ENCODE measurements at places on chromosomes 3 and 15. TPM values are rescaled to one million over a fixed set of nuclear protein-coding genes. Genes with fewer than 3 reads are reported as not detected.

RARRES1 gene
- polyA plus RNA-seq = 5.2 TPM

LRRC28 gene
- 4.5 TPM for polyA plus RNA-seq

CCR5 gene
- 0.16 TPM for polyA plus RNA-seq

NMB gene
- polyA plus RNA-seq = 8.3 TPM

CHRM5 gene
- polyA plus RNA-seq = not detected

PPARG gene
- polyA plus RNA-seq = 6.2 TPM

FGF7 gene
- 3.6 TPM for polyA plus RNA-seq

NDN gene
- 7.6 TPM for polyA plus RNA-seq

KPNA4 gene
- 6.5 TPM for polyA plus RNA-seq

GPR87 gene
- not detected for polyA plus RNA-seq

MYL3 gene
- polyA plus RNA-seq = 2.5 TPM

DTX3L gene
- polyA plus RNA-seq = 7.4 TPM

PDZRN3 gene
- 5.0 TPM for polyA plus RNA-seq

HRG gene
- not detected for polyA plus RNA-seq

RTP1 gene
- polyA plus RNA-seq = not detected

ZNF501 gene
- 0.84 TPM for polyA plus RNA-seq

SLC28A1 gene
- polyA plus RNA-seq = 0.11 TPM

FOXL2NB gene
- polyA plus RNA-seq = not detected

SYNPR gene
- polyA plus RNA-seq = not detected

NANOGP8 gene
- polyA plus RNA-seq = not detected

STOML1 gene
- 13.1 TPM for polyA plus RNA-seq

ALDH1A2 gene
- polyA plus RNA-seq = 1.6 TPM

KNL1 gene
- polyA plus RNA-seq = 0.11 TPM

PATL2 gene
- 0.80 TPM for polyA plus RNA-seq

MB21D2 gene
- 0.53 TPM for polyA plus RNA-seq

PIGZ gene
- polyA plus RNA-seq = 3.8 TPM

ESYT3 gene
- polyA plus RNA-seq = 1.2 TPM

KNSTRN gene
- 3.1 TPM for polyA plus RNA-seq

GOLGA8T gene
- 0.21 TPM for polyA plus RNA-seq

CEP97 gene
- polyA plus RNA-seq = 1.4 TPM

AP3B2 gene
- polyA plus RNA-seq = 19.1 TPM

LRRK1 gene
- polyA plus RNA-seq = 4.3 TPM

TTLL3 gene
- 77.6 TPM for polyA plus RNA-seq

APOD gene
- polyA plus RNA-seq = 47.9 TPM

PRTG gene
- polyA plus RNA-seq = 0.08 TPM

NR1I2 gene
- 0.26 TPM for polyA plus RNA-seq

NOX5 gene
- polyA plus RNA-seq = 0.04 TPM

TGM4 gene
- polyA plus RNA-seq = not detected

OPA1 gene
- 13.7 TPM for polyA plus RNA-seq

CCR9 gene
- polyA plus RNA-seq = not detected

TTC23 gene
- 5.5 TPM for polyA plus RNA-seq

ST8SIA2 gene
- polyA plus RNA-seq = not detected

GPR62 gene
- 0.26 TPM for polyA plus RNA-seq

GOLGA6L25 gene
- polyA plus RNA-seq = not detected

UQCC5 gene
- polyA plus RNA-seq = 41.8 TPM

MESP1 gene
- 1.1 TPM for polyA plus RNA-seq

CELSR3 gene
- 13.9 TPM for polyA plus RNA-seq

LYZL4 gene
- not detected for polyA plus RNA-seq

UBE2E2 gene
- polyA plus RNA-seq = 6.9 TPM

GOLGA8M gene
- polyA plus RNA-seq = 0.80 TPM
